ENCODE measurements at places on chromosomes 12 and 14.

GRCh38 chr14:90720832-90721231, 95.4 kb downstream of the TTC7B start:
- no peak for DNase-seq

DNA sequence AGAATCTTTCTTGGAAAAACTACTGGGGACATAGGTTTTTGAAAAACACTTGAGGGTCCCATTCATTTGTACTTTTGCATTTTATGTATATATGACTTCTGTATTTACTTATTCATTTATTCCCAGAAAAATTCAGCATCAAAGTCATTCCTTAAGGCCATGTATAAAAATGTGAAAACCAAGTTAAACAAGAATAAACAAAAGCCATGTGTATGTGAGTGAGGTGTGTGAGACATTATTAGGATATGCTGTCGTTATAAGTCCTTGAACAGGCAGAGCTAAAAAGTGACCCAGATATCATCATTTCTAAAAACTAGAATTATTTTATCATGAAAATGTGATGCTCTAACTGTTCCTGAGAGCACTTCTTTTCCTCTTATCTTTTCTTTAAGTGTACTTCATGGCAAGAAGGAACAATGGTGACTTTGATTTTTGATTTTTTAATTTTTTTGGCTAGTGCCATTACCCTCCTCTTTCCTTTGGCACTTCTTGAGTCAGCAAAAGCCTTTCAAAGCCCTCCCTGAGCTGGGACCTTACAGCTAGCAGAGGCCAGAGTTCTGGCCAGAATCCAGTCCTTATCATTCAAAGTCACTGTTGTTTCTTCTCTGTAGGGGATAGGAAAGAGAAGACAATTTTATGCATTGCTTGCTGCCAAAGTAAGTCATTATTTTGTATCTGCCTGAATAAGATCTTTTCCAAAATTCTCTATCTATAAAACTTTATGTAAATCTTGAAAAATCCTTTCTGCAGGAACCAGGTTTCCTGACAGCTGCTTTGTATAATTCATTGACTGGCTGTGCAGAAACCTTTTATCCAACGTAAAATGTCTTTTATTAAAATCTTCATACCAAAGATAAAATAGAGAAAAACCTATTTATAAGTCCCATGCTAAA, 419.7 kb upstream of the PRICKLE1 start:
- no peak for DNase-seq

DNA sequence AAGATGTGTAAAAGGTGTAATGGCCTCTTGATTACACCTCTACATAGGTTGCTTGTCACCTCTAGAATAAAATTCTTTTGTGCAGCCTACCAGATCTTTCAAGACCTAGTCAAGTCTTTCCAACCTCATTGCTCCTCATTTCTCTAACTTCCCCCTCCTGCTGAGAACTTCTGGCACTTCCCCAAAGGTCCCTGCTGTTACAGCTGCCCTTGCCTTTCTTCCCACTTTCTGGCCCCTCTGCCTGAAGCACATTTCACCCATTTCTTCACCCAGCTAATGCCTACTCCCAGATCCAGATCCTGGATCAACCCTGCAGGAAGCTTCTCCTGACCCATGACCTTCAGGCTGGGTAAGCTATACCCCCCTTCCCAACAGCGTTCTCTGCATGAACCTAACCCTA, 1.5 kb downstream of the TSHR start:
- DNase-seq = no peak

- DNase-seq = no peak
These were observed 50.1 kb downstream of the PHLDA1 start for GRCh38 chr12:75981247-75982168.

DNA sequence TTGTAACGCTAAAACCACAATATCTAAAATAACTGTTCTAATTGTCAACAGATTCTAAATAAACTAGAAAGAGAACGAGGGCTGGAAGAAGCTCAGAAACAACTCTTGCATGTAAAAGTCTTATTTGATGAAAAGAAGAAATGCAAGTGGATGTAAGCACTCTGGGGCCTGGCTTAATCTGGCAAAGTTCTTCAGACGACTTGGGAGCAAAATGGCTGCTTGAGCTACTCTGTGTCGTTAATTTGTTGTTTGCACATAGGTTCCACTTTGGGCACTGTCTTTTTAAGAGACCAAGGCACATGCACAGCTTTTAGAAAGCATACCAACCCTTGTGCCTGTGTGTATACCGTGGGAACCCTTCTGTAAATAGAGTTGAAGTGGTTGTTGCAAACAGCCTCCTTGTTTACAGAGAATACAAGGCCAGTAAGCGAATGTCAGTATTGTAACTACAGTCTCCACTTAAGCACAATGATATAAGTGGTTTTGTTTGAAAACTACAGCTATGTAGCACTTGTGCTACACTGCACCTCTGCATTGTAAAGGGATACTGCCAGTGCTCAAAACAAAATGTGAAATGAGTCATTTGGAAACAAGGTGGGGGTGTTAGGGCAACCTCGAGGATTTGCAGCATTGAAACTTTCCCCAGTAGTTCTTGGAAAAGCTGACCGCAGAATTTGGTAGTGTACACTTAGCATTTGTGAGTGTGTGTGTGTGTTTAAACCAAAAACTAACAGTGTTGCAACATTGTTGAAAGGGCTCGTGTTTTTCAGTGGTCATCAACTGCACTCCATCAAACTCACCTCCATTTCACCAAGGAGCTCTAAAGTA, 154.3 kb downstream of the CEP83 start:
- DNase-seq = no peak

GRCh38 chr14:92635031-92635430, 113.4 kb downstream of the LGMN start:
- DNase-seq = no peak

DNA sequence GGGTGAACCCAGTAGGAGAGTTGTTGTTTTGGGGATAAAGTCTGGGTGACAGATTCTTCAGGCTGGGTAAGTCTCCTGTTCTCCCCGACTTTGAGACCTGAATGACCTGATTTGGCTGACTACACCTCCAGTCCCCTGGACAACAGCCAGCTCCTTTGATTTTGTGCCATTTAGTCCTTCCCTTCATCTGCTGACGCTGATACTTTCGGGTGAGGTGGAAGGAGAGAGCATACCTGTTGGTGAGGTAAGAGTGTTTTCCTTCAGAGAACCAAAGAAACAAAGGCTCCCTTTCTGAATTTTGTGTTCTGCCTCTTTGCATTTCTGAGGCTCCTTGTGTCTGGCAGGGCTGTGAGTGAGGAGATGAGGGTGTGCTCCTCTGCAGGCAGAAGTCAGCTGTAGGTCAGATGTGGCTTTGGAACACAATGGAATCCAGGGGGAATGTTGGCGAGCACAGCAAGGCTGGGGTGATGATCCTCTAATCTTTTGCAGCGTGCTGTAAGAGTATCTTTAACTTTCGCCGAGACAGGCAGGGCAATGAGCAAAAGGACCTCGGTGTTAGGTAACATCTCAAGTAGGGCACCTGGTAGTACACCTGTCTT, 12.1 kb downstream of the ETV6 start:
- no peak for DNase-seq

DNA sequence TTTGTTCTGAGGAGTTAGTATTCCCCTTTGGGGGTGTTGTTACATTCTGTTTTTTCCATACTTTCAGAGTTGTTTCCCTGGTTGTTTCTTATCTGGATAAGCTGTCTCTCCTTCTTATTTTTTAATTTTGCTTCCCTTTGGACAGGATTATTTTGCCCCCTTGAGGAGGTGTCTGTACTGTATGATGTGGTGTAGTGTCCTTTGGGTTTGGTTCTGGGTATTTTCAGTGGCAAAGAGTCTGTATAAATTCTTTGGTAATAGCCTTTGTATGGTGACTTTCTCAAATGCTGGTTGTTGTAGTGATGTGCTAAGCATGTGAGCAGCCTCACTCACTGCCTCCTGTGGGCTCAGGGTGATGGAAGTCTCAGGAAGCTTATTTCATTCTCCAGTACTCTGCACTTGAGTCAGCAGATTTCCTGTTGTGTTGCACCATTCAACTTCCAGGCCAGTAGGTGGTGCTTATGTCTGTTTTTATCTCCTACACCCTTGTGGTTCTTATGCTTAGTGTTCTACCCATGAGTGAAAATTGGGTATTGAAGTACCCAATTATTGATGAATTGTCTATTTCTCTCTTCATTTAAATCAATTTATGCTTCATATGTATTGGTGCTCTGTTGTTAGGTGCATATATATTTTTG, 103.3 kb upstream of the PMCH start:
- no peak for DNase-seq

DNA sequence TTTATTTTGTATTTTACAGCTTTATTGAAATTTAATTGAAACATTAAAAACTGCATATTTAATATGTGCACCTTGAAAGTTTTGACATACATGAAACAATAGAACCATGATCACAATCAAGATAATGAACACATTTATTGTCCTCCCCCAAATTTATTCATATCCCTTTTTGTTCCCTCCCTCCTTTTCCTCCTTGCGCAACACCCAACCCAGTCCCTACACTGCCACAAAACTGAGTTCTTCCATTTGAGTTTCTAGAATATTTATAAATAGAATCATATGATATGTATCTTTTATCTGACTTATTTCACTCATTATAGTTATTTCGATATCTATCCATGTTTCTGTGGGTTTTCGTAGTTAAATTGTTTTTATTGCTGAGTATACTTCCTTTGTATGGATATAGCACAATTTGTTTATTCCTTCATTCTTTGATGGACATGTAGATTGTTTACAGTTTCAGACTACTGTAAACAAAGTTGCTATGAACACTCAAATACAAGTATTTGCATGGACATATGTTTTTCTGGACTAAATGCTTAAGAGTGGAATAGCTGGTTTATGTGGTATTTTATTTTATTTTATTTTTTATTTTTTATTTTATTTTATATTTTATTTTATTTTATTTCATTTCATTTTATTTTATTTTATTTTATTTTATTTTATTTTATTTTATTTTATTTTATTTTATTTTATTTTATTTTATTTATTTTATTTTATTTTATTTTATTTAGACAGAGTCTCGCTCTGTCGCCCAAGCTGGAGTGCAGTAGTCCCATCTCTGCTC, 359.1 kb downstream of the SLC6A15 start:
- no peak for DNase-seq

DNA sequence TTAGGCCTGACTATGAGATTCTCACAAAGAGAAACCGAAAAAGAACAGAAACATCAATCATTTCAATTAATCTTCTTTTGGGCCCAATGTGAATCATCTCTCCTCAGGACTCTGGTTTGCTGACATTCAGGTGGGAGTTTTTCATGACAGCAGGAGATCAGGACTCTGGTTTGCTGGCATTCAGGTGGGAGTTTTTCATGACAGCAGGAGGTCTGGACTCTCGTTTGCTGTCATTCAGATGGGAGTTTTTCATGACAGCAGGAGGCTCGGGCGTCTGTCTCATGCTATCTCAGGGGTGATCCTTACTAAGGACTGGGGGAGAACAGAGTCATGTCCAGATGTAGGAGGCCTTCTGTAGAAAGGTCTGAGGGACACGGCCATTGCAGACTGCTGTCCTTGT, 40.1 kb upstream of the PARP11 start:
- no peak for DNase-seq

DNA sequence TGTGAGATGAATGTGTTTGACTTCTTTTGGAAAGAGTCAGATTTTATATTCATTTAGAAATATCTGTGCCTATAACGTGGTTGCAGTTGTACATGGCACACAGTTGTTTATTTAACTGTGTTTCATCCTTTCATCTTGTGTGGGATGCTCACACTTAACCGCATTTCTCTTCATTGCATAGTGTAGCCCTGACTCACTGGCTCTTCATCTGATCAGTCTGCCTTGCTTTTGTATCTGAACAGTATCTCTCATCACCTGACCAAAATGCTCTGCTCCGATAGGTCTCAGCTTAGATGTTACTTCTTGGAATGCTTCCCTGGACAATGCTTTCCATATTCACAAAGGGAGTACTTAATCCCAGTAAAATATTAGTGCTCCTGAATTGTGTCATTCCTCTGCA, 83.4 kb downstream of the PDE3A start:
- no peak for DNase-seq

GRCh38 chr14:35558680-35559079, 24.7 kb downstream of the INSM2 start:
- DNase-seq = no peak

DNA sequence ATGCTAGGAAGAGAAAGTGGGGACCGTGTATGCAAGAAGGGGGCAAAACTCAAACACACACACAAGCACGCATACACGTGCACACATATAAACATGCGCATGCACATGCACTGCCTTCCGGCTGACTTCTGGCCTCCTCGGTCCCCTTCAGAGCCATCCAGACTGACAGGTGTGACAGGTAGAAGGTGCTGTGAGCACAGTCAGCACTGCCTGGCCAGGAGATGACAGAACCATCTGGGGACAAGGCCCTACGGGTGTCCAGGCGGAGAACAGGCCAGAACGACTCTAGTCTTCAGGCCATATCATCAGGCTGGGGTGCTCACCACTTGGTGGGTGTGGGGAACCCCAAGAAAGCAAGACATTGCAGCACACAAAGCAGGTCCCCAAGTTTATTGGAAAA, 7.3 kb downstream of the KRT83 start:
- DNase-seq = no peak

DNA sequence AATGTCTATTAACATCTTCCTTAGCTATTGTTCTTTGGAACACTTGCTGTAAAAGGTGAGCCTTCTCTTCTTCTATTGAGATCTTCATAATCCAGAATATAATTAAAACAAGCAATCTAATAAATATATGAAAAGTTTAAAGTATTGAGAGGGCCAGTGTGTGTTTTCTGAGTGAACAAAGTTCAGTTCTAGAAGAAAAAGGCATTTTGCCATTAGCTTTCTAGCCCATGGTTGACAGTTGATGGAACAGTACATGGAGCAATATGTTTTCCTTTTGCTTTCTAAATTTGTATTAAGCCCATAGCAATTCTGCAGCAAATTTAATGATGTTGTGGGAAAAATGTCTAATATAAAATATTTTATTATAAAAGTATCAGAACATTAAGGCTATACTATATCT, 853.0 kb downstream of the TRHDE start:
- DNase-seq = no peak

GRCh38 chr12:52020539-52021336, 14.0 kb downstream of the TAMALIN start:
- no peak for DNase-seq

- no peak for DNase-seq
These were observed 17.4 kb downstream of the TMED10 start for GRCh38 chr14:75158843-75159614.

DNA sequence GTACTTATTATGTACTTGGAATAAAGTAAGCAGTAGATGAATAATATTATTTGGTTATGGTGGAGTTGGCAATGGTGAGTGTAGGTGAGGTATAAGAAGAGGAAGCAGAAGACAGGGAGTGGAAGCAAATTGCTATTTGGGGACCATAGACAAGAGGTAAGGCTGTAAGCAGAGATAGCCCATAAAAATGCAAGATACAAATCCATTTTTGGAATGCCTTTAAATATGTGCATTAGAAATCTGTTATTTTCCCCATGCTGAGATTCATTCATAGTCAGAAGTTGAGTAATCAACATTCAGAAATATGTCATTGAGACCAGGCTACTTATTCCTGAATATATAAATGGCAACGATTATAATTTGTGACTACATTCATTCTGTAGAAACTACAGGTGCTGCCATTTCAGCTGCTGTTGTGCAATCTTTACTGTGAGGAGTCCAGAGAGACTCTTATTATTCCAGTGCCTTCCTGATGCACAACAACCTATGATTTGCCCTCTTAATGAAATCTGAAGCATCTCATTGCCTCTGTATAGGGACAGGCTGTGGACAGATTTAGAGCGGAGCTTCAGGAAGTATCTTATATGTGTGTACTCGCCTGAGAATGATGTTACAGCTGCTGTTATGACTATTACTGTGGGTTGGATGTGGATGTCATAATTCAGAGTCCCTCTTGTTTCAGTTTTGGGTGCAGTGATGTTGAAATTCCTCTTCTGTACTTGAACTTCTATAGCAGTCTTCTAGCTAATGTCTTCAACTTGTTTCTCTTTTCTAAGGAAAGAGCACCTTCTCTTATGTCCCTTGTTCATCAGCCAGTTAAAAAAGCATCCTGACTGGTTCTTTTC, 173.8 kb downstream of the NAV3 start:
- no peak for DNase-seq

All from stimulated activated CD8-positive, alpha-beta memory T cell treated with anti-CD3 and anti-CD28 coated beads, Interleukin-12 subunit alpha, Interleukin-12 subunit beta, amount 100 ng/mL, for 1 hour (primary cell).